Activated CD4-positive, CD25-positive, alpha-beta regulatory T cell treated with anti-CD3 and anti-CD28 coated beads, Interleukin-2, amount 50 U/mL, for 72 hours (primary cell): ENCODE measurements at places on chromosomes 7 and 10.

- DNase-seq = peak; percentile 21
These were observed 23.1 kb upstream of the ZMIZ1 start for GRCh38 chr10:79045566-79046175.

GRCh38 chr7:107993891-107994291 lies 9.1 kb downstream of the LAMB1 start:
- DNase-seq = no peak

DNA sequence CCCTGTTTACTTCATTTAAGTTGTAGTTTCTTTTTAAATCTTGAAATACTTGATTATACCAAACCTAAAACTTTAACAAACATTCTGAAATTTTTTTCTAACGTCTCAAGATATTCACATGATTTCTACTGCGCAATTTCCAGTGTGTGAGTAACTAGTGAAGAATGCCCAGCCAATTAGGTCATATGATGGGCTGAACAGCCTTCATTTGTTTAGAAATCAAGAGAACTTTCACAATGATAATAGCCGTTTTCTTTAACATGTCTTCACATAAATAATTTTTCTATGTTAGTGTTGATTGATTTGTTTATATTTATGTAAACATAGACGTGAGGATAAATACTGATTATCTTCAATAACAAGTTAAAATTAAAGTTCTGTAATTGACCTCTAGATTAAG lies 21.8 kb downstream of the STAM start:
- no peak for DNase-seq

DNA sequence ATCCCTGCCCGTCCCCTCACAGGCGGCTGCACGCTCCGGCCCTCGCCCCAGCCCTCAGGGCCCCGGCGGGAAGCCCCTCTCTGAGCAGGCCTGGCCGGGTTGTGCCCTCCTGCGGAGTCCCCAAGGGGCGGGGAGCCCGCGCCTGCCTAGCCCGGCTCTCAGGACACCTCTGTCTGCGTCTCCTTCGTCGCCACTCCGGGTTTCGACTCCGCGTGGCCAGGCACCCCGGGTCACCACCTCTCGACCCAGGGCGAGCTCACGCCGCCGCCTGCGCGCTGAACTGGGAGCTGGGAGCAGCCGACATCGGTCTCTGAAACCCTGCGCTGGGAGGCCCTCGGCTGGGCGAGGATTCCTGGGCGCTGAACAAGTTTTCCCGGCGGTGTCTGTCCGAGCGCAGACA lies 6.2 kb upstream of the OGDHL start:
- no peak for DNase-seq

DNA sequence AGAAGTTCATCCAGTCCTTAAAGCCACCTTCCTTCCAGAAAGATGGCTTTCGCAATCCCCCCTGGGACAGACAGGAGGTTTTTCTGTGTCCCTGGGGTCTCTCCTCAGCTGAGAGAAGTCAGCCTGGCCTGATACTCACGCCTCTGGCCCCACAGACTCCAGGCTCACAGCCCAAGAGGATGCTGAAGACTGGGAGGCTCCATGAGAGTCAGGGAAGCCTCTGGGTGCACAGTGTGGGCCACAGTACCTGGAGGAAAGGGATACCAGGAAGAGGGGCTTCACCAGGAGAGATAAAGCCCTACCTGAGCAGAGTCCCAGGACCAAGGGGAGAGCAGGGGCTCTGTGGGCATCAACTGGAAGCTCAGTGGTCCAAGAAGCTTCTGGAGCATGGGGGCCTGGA lies 324.4 kb downstream of the GRID1 start:
- DNase-seq = no peak

DNA sequence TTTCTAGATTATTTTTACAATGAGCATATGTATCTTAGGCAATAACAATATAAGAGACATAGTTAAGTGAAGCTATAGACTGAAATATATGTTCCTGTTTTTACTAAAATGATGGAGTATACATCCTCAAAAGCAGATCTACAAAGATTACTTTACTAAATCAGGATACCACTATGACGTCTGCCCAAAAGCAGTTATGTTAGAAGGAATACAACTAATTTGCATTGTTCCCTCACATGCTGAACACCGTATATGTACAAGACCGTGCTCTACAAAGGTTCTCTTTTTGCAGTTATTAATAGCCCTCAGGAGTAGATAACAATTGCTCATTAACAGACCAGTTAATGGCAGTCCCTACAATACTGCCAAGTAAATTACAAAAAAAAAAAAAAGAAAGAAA lies 137.5 kb downstream of the CD36 start:
- DNase-seq = no peak

DNA sequence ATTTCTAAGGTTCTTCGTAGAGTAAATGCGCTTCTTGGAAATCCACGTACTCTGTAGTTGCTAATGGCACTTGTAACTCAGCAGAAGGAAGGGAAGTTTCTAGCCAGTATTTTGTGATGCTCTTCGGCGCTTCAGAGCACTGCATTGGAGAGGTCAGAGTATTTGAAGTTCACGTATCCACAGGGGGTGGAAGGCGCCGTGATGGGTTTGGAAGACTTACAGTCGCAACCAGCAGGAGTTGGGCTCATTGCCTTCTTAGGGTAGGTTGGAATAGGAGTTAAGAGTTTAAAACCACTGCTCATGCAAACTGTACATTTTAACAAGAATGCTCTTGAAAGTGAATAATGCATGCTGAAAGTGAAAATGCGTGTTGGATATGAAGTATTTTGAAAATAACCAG lies 49.1 kb downstream of the SHH start:
- DNase-seq = no peak

- DNase-seq = no peak
These were observed 197.4 kb downstream of the JCAD start for GRCh38 chr10:29861811-29862505.

DNA sequence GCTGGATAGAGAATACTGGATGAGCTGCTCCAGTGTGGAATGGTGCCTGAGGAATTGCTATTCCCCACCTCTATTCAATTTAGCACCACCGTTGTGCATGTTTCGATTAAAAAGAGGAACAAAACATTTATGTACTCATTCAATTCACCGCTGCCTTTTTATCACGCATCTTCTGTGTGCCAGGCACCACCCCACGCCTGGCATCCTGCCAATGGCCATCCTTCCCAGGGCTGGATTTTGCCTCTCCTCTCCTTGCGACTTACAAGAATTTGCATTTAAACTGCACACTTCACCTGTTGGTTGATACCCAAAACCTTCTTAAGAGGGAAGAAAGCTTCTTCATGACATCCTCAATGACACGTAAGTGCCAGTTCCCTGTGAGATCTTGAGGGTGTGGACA lies 110.2 kb upstream of the DPP6 start:
- no peak for DNase-seq

DNA sequence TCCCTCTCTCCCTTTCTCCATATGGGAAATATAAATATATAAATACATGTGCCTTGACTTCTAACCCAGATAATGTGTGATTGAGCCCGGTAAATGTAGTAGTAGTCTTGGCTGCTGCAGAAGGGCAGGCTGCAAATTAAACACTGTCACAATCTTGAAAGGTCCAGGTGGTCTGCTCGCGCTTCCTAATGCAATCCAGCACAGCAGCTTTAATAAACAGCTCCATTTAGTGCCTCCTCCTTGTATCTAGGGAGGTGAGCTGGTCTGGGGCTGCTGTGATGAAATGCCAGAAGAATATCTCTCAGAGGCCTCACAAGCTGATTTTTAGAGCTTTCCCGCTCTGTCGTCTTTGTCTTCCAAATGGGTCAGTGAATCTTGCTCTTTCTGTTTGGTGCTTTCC lies 782 bp downstream of the POU6F2 start:
- no peak for DNase-seq

GRCh38 chr10:70041016-70041415 lies 11.6 kb upstream of the MACROH2A2 start:
- no peak for DNase-seq

GRCh38 chr7:83466956-83467355 lies 182.0 kb downstream of the SEMA3E start:
- no peak for DNase-seq

DNA sequence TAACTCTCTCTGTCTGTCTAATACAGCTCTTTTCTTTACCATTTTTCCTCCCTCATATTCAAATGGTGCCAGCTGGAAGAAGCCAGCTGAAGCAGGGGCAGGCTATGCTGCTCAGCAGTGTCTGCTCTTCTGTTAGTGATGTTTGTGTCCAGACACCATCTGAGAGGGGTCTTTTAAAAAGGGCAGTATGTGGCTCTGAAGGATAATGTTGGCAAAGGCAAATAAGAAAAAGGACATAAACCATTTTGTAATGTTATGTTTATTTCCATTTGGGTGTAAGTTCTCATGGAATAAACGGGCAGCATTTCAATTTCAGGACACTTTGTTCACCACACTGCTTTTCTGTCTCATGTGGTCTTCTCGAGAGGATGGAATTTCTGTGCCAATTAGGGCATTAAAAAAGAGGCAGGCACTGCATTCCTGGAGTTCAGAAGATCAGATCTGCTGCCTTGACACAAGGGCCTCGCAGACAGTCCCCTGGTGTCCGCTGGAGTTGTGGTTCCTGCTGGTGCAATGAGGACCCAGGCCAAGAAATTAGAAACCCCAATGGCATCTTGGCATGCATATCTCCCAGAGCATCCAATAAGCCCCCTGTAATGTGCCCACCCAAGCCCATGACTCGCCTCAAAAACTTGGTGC lies 109.0 kb upstream of the ELMO1 start:
- DNase-seq = no peak

- DNase-seq = no peak
These were observed 285.2 kb downstream of the CAMK1D start for GRCh38 chr10:12634621-12634931.

DNA sequence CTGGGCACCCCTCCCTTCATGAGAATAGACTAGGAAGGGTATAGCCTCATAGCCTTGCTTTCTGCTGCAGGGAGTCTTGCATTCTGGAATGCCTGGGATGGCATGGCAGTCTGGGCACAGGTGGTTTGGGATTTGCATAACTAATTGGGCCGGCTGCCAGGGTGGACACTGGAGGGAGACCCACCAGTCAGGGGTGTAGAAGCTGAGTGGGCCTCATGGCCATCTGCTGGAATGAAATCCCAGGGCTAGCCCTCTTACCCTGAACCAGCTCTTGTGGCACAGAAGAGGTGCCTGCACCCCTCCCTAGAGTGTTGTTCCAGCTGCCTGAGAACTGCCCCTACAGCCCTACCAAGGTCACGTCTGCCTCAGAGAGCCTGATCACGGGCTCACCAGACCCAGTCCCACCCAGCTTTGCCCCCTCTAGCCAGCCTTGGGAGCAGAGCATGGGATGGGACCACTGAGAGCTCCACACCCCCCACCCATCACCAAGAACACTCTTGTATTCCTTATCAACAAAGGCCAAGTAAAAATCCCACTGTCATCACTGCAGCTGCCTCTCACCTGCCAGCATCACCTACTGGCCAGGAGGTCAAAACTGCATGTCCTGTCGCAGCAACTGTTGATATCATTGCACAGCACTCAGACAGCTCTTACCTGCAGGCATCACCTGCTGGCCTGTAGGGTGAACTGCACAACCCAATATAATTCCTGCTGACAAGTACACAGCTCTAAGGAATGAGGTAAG lies 148.9 kb downstream of the ZEB1 start:
- no peak for DNase-seq

GRCh38 chr7:120860156-120860555 lies 2.2 kb upstream of the TSPAN12 start:
- no peak for DNase-seq

DNA sequence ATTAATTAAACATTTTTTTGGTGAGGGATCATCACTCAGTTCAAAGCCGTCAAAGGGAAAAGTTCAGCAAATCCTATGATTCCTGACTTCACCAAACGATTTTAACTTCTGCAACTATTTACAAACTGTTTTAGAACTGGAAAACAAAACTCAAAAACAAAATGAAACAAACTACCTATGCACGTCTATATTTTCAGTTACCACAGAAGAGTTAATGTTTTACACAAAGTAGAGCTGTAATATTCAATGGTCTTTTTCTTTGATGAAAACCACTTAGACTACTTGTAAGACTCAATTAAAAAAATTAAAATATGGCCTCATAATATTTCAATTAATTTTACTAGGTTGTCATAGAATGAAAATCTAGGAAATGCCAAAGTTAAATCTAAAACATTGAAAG lies 131.5 kb downstream of the ATE1 start:
- DNase-seq = no peak

DNA sequence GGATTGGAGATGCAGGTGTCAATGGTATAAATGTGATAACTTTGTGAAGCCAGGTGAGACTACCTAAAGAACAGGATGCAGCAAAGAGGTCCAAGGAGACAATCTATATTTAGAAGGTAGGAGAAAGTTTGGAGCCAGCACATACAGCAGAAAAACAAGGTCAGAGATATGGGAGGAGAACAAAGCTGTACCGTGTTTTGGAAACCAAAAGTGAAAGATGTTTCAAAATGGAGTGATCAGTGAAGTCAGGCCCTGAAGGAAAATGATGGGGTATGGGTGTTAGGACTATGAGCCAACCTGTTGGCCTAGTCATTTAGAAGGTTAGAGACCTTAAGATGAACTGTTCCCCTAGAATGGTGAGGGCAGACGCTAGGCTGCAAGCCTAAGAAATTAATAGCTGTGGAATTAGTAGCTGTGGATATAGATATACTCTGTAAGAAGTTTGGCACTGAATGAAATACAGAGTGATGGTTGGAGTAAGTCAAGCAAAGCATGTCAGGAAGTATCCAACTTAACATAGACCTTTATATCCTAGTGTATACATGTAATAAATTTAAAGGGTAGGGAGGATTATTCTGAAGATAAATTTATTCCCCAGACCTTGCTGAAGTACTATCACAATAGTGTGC lies 149.8 kb upstream of the WNT16 start:
- no peak for DNase-seq

- DNase-seq = no peak
These were observed 179.3 kb downstream of the TFEC start for GRCh38 chr7:115851291-115851690.

DNA sequence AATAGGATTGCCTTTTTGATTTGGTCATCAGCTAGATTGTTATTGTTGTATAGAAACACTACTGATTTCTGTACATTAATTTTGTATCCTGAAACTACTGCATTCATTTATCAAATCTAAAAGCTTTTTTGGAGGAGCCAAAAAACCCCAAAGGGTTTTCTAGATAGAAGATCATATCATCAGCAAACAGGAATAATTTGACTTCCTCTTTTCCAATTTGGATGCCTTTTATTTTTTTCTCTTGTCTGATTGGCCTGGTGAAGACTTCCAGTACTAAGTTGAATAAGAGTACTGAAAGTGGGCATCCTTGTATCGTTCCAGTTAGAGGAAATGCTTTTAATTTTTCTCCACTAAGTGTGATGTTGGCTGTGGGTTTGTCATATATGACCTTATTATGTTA lies 10.6 kb upstream of the ENTPD7 start:
- no peak for DNase-seq
